Parietal lobe (tissue), 2 donors: ENCODE measurements at places on chromosomes 6 and 20. TPM values are rescaled to one million over a fixed set of nuclear protein-coding genes. Genes with fewer than 3 reads are reported as not detected.

Gene VSTM2L
- 50.7 TPM for total RNA-seq

Gene ACSS1
- 10.3 TPM for total RNA-seq

Gene MYO6
- total RNA-seq: 40.1 TPM

Gene CDYL
- 16.3 TPM for total RNA-seq

Gene PAK5
- 67.0 TPM for total RNA-seq

Gene CTNNBL1
- total RNA-seq: 30.7 TPM

Gene RCAN2
- total RNA-seq: 7.5 TPM

Gene TRAPPC3L
- not detected for total RNA-seq

Gene SLC17A1
- not detected for total RNA-seq

Gene PIGU
- total RNA-seq: 30.0 TPM

Gene FOXP4
- 3.4 TPM for total RNA-seq

Gene MUC22
- not detected for total RNA-seq

Gene RTEL1
- total RNA-seq: 19.1 TPM

Gene SHLD1
- 5.3 TPM for total RNA-seq

Gene PROKR2
- total RNA-seq: 44.8 TPM

Gene MLIP
- 10.6 TPM for total RNA-seq

Gene BPI
- total RNA-seq: not detected

Gene ZNF341
- 4.1 TPM for total RNA-seq

Gene STK4
- total RNA-seq: 59.5 TPM

Gene SCUBE3
- total RNA-seq: 2.8 TPM

Gene EBF4
- 24.1 TPM for total RNA-seq

Gene GJA1
- 17.5 TPM for total RNA-seq

Gene TFAP2D
- not detected for total RNA-seq

Gene TMEM63B
- 47.6 TPM for total RNA-seq

Gene FNDC1
- total RNA-seq: 0.63 TPM

Gene DHX35
- total RNA-seq: 21.3 TPM

Gene ATP9A
- total RNA-seq: 271 TPM

Gene ANKRD66
- 0.31 TPM for total RNA-seq

Gene RAET1L
- total RNA-seq: not detected
